ENCODE measurements at places on chromosomes 2 and 18.
A peak's percentile ranks its signal among the peaks of the same experiment; 100 is the strongest.

DNA sequence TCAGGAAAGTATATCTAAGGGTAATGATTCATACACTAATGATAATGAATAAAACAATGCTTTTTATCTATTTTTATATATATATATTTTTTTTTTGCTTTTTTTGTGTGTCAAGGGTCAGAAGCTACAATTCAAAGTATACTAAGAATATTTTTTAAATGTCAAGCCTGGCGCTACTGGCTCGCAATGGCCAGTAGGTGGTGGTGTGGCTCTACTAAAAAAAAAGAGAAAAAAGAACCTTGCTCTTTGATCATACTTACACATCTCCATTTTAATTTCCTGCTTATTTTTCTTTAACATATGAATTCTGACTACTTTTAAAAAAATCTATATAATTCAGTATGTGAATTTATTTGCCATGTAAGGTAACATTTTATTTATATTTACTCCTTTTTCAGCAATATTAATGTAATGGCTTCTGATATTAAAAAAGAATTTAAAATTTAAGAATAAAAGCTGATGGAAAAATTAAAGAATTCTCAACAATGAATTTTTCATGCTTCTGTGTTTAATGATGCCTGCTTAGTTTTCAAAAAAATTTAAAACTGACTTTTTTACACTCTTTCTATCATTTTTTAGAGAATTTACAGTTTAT is 232.9 kb downstream of the GULP1 start:
- DNase-seq = peak; percentile 34

- no peak for DNase-seq
Measured at GRCh38 chr2:21358976-21359375, 235.2 kb downstream of the TDRD15 start.

DNA sequence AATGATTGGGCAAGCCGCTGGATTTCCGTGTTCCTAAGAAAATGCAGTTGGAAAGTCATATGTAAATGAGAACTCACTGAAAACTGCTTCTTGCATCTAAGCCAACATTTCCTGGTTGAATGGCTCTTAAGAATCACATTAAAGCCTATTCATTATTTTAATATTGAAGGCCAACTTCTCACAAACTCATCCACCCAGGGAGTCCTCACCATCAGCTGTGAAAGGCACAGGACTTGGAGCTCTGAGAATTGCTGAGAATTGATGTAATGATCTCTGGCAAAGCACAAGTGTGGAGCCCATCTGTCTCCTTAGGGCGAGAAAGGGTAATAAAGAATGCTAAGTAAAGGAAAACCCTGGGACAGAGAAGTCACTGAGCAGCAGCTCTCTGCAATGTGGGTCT is 55.9 kb upstream of the APCDD1 start:
- DNase-seq = no peak

- DNase-seq = peak; percentile 19
Measured at GRCh38 chr2:11073251-11073650, 82.0 kb upstream of the SLC66A3 start.

GRCh38 chr2:101429453-101429852 is 42.1 kb upstream of the CREG2 start:
- no peak for DNase-seq

DNA sequence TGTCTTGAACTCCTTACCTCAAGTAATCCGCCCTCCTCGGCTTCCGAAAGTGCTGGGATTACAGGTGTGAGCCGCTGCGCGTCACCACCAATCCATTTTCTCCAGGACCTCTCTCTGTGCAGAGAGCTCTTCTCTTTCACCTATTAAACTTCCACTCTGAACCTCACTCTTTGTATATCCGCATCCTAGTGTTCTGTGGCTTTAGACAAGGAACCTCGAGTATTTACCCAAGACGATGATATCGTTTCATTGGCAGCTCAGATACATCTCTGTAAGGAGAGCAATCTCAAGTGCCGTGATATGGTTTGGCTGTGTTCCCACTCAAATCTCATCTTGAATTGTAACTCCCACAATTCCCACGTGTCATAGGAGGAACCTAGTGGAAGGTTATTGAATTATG is 15.1 kb upstream of the WDR33 start:
- no peak for DNase-seq

GRCh38 chr2:164560181-164560792 is 61.0 kb downstream of the GRB14 start:
- DNase-seq = peak; percentile 30
